ENCODE measurements at places on chromosomes 2 and 18.

GRCh38 chr2:55049043-55049820 is 1.0 kb downstream of the RTN4 start:
- DNase-seq: peak; percentile 62

DNA sequence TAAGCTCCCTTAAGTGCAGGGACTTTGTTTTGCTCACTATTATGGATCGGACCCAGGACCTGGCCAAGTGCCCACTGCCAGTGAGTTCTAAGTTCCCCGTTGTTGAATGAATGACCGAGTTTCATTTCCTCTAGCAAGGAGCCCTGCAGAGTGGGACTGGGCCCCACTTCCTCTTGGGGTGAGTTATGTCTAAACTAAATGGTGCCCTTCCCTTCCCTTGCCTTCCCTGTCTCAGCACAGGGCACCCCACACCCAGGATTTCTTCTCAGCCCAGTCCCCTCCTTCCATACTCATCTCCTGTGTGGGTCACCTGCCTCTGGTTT is 195.3 kb upstream of the HS6ST1 start:
- peak; percentile 44 for DNase-seq

DNA sequence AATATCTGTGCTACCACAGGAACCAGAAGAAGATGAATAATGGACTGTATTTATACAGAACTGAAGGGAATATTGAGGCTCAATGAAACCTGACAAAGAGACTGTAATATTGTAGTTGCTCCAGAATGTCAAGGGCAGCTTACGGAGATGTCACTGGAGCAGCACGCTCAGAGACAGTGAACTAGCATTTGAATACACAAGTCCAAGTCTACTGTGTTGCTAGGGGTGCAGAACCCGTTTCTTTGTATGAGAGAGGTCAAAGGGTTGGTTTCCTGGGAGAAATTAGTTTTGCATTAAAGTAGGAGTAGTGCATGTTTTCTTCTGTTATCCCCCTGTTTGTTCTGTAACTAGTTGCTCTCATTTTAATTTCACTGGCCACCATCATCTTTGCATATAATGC is 1399.9 kb downstream of the DPP10 start:
- no peak for DNase-seq

DNA sequence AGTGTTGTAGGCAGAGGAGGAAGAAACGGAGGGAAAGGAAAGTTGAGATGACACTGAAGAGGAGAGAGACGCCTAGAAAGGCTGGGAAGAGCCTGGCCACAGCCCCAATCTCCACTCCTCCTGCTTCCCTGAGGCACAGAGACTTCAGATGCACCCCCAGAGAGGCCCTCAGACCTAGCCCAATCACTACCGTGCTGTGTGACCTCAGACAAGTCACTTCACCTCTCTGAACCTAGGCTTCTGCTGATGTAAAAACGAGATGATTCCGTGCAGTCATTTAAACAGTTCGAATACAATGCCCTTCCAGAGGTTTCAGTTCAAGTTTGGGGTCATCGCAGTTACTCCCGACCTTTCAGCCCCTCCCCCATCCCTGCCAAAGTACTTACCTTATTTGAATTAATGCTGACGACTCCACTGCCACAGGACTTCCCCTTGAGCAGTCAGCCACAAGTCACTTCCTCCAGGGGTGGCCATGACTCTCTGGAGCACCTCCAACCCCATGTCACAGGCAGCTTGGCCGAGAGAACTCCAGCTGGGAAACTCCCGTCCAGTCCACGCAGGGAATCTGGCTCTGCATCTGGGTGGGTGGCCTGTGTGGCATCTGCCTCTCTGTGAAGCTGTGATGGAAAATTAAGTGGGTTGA is 105.2 kb upstream of the ID2 start:
- DNase-seq: peak; percentile 69

DNA sequence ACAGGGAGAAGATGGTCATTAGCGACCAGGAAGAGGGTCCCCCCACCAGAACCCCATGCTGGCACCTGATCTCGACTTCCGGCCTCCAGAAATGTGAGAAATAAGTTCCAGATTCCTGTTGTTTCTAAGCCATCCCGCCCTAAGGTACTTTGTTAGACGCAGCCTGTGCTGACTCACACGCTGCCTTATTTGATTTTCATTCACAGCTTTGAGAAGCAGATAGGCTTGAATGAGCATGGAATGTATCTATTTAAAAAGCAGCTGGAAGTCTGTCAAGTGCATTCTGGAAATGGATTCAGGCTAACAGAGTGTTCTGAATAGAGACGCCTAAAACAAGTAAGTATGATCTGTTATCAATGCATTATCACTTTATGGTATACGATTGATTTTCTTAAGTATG is 8.3 kb upstream of the IL1R2 start:
- no peak for DNase-seq

DNA sequence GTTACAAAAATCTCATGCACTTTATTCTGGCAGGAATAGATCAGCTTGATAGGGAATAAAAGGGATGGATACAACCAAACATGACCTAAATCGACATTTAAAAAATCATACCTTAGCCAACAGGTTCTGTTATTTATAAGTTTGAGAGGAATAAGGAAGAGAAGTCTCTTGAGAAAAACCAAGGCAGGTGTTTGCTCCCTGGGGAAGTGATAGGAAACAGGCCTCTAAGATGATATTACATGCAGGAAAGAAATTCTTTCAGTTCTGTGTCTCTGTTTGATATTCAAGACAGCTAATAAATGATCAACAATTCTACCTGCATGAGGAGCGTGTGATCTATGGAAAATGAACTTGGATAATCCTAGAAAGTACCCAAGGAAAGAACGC is 184.8 kb upstream of the ZEB2 start:
- DNase-seq: no peak

DNA sequence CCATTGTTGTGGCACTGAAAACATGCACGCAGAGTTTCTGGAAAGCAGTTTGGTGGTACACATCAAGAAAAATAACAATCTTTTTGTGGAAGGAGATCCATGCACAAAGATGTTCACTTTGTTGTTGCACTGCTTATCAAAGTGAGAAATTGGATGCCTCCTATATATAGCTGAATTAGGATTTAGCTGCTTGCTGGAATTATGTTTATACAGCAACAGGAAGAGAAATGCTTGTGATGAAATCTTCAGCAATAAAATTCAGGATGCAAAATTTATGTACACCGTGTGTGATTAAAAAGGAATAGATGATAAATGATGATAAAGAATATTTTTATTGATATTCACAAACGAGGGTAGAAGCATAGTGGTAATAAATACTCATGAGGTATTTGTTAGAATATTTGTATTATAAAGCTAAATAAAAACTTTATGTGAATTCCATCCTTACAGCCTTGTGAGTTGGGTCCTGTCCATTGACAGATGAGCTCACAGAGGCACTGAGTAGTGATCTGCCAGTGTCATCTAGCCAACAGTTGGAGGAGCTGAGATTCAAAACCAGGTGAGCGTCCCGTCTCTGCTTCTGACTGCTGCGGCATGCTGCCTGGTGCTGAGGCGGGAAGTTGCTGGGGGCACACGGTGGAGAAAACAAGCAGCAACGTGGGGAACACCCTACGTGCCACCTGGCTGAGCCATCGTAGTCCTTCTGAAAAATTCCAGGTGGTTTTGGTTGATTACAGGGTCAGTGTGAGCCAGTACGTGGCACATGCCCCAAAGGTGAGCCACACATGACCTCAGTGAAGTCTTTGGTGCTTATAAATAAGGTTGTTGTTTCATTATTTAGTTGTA is 80.2 kb downstream of the ASAP2 start:
- no peak for DNase-seq

- DNase-seq: no peak
Observed at GRCh38 chr2:4269885-4270284, 566.5 kb downstream of the DCDC2C start.

- DNase-seq: no peak
Observed at GRCh38 chr2:56262241-56262640, 78.5 kb downstream of the CCDC85A start.

- DNase-seq: no peak
Observed at GRCh38 chr2:142052220-142052863, 78.5 kb downstream of the LRP1B start.

- peak; percentile 79 for DNase-seq
Observed at GRCh38 chr2:219552382-219553167, 8.7 kb downstream of the TMEM198 start.

DNA sequence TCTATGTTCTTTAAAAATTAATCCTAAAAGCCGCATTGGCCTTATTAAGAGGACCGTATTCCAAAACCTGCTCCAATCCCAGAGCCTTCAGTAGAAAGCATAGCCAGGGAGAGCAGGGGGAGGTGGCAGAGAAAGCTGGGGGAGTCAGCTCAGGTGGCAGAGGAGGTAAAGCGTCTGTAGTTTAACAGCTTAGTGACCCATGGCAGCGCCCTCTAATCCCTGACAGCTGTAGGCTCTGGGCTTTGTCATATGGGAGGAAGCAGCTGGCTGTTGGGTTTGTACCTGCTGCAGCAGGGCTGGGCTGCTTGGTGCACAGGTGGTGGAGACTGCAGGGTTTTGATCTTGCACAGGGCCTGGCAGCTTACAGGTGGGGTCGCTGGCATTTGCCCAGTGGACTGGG is 50.6 kb downstream of the THNSL2 start:
- DNase-seq: no peak

GRCh38 chr2:98391581-98392270 is 45.5 kb downstream of the CNGA3 start:
- DNase-seq: no peak

GRCh38 chr18:79917853-79918614 is 33.4 kb downstream of the SLC66A2 start:
- DNase-seq: no peak

- DNase-seq: no peak
Observed at GRCh38 chr18:74577019-74577418, 20.7 kb upstream of the ZNF407 start.

DNA sequence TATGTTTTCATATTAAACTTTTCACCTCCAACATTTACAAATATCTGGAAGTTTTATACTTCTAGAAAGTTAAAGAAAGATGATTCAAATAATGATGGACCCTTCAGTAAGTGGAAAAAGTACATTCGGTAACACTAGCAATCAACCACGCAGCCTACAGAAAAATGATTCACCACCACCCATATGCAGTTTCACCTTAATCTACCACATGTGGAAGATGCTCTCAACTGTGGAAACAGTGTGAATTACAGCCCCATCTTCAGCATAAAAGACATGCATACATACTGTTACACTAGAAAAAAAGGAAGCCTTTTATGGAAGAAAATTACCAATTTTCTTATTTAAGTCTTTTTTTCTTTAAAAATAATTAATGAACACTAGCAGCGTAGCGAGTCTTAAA is 1.1 kb downstream of the SLC38A11 start:
- no peak for DNase-seq

- no peak for DNase-seq
Observed at GRCh38 chr2:236582968-236583367, 13.3 kb downstream of the ACKR3 start.

DNA sequence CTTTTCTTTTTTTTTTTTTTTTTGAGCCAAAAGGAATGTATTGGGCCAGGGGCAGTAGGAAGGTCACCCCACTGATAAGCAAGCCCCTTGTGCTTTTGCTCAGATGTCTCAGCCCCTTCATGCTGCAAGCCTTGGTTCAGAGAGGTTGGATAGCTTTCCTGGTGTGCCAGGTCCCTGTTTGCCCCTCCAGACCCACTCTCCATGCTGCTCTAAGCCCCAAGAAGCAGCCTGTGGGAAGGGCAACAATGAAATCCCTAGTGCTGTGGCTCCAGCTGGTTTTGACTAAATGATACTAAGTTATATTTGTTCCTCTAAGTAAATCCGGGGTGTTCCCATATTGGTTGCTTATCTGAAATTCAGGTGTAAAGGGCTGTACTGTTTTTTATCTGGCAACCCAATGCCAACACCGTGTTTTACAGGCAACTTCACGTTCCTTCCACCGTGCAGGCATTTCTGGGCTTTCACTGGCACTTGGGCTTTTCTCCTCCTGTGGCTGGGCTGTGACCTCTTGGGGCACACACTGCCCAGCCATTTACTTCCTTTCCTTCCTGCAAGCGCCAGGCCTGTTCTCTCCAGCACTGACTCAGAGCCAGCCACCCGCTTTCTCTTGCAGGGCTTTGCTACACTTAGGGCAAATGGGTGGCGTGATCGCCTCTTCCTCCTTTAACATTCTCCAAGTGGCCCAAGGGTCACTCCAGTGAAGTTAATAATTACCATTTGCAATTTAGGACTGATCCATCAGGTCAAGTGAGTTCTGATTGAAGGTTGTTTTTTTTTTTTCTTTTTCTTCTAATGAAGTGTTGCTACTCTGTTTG is 21.6 kb downstream of the MERTK start:
- DNase-seq: peak; percentile 14

DNA sequence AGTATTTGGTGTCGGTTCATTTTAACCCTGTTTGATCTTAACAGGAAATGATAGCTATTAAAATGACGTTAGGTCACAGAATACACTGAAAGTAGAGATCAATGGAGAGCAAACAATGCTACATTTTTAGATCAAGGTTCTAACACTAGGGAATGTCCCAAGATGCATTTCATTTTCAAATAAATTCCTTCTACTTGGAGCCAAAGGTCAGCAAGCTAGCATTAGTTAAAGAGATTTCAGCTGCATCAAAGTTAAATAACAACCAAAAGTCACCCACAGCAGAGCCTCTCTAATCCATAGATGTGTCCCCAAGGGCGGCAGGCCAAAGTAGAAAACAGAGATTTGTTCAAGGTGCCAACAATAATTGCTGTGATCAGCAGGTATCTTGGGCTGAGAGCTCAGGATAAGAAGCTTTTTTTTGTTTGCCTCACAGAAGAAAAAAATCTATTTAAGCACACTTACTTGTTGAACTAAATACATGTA is 1233.6 kb upstream of the TMEFF2 start:
- no peak for DNase-seq

DNA sequence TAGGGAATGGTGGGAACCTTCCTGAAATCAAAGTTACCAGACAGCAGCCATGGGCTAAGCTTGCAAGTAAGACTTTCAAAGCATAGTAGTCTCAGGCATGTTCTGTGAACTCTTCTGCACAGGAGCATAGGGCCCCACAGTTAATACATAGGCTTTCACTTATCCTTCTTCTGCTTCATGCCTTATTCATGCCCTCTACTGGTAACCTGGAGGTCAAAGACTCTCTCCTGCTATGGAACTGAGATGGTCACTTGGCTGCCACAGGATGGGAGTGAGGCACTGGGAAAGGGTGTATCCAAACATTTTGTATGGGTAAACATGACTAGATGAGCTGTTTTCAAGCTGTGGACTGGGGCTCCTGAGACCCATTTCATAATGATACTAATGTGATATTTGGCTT is 49.1 kb upstream of the ZNF638 start:
- no peak for DNase-seq

- DNase-seq: peak; percentile 82
Observed at GRCh38 chr2:231677632-231678104, 30.7 kb upstream of the PTMA start.
